ENCODE measurements at places on chromosomes 16 and 17.
A peak's percentile ranks its signal among the peaks of the same experiment; 100 is the strongest.

DNA sequence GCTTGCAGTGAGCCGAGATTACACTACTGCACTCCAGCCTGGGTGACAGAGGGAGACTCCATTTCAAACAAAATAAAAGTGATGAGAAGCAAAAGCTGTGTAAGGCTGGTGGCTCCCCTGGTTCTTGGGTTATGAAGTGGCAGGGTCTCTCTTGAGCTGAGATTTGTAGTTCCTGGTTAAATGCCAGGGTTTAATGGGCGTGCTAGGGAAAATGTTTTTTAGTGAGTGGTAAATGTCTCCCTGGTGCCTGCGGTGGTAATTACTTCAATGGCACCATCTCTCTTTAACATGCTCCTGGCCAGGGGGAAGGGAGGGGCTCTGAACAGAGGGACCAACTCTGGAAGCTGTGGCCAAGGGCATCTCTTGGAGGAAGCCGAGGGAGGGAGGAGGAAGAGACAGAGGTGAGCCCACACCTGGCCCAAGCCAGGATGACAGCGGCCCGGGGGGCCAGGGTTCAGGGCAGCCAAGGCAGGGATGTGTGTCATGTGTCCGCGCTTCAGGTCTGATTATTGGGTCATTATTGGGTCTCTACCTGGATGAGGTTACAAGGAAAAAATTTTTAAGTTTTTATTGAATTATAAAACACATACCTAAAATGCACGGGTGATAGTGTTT is 17.8 kb upstream of the RPL38 start:
- DNase-seq: no peak

GRCh38 chr17:47733047-47733673 is at the start of gene TBX21:
TSS of gene TBX21 (plus strand) at chr17:47733236. CDS start at chr17:47733455, 219 bp downstream.
- DNase-seq: peak; percentile 63

DNA sequence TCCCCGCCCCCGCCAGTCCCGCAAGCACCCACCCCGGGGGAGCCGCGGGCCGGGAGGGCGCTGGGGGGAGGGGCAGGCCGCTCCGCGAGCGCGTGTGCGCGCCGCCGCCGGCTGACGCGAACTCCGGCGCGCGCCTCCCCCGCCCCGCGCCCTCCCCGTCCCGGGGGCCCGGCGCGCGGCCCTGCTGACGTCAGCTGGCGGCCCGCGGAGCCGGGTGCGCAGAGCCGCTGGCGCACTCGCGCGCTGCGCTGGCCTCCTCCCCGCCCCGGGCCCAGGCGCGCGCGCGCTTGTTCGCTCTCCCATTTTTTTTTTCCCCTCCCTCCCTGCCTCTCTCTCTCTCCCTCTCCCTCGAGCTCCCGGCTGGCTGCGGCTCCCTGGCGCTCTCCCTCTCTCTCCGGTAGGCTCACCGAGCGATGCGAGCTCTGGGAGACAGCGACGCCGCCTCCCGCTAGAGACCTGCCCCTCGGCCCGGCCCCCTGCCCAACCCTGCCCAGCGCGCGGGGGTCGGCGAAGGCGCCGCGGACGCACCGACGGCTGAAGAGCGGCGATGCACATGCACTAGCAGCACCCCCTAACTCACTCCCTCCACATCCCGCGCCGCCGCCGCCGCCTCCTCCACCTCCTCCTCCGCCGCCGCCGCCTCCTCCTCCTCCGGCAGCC is at the start of gene GNAO1:
TSS of gene GNAO1 (plus strand) at position 334 of the 660 bp plus-strand sequence. CDS start 747 bp downstream, outside the sequence.
- no peak for DNase-seq

GRCh38 chr17:45146890-45147580 is 1.2 kb upstream of the HEXIM1 start:
- no peak for DNase-seq

GRCh38 chr16:63890081-63890480 is 1231.8 kb downstream of the CDH11 start:
- no peak for DNase-seq

- no peak for DNase-seq
Measured at GRCh38 chr16:85835956-85836705, 36.6 kb downstream of the COX4I1 start.

- no peak for DNase-seq
Measured at GRCh38 chr17:74199306-74200092, 4.0 kb upstream of the RPL38 start.

DNA sequence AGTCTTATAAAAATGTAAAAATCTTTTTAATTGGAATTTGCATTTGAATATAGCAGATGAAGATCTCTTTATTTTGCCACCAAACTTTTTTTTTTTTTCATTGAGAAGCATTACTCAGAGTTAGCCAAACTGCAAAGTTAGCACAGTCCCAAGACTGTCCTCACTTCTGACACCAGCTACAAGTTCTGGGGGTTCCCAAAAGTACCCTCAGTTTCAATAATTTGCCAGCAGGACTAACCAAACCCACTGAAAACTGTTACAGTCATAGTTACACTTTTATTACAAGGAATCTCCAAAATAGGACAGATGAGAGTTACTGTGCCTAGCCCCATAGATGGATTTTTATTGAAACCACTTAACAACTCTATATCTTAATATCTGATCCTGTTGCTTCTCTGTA is 144.1 kb downstream of the CHD9 start:
- DNase-seq: no peak

- DNase-seq: no peak
Measured at GRCh38 chr16:7324321-7324720, 8.3 kb upstream of the RBFOX1 start.

- no peak for DNase-seq
Measured at GRCh38 chr17:44397479-44398440, 8.3 kb upstream of the ITGA2B start.

GRCh38 chr16:82063456-82064082 is 28.5 kb downstream of the HSD17B2 start:
- DNase-seq: no peak

GRCh38 chr17:41523787-41524186 is 4.3 kb downstream of the KRT19 start:
- DNase-seq: no peak

GRCh38 chr17:76867578-76868175 is 527 bp upstream of the MGAT5B start:
- no peak for DNase-seq

- DNase-seq: no peak
Measured at GRCh38 chr17:41545829-41546410, 17.8 kb upstream of the KRT19 start.

DNA sequence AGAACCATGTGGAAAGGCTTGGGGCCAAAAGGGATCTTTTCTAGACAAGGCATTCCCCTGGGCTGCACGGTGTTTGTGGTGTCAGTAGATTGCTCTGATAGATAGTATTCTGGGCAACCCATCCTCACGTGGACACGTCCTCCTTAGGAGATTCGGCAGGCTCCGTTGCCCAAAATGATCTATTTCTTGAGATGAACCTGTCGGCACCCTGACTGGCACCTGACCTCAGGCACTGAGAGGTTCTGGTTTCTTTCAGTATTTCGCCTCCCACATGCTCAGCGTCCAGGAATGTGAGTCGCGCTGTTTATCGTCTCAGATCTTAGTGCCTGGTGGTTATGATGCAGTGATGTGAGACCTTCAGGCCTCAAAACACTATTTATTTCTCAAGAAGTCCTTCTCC is 89.7 kb downstream of the MARCHF10 start:
- DNase-seq: no peak

- DNase-seq: peak; percentile 28
Measured at GRCh38 chr16:53549970-53550690, 47.1 kb upstream of the AKTIP start.

DNA sequence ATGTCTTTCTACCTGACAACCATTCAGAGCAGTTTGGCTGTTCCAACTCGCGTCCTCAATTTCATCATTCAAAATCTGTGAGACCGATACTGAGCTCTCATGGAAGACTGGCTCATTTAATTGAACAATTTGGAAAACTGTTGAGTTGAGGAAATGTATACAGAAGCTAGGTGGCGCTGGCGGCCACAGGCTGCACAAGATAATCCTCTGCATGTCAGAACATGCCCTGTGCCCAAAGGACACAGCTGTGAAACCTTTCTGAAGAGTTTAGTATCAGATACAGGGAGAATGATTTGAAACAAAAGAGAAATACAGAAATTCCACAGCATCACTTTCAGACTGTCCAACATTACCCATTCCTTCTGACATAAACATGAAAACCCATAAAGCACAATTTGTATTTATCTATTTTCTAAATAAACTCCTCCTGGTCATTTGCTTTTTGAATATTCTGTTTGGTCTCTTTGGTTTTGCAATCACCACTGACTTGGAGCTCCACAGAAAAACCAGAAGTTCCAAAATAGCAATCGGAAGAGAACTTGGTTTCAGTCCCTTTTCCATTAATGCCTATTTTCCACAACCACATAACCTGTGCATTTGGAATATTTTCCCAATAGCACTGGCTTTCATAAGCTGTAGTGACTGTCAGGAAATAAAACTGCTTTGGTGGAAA is 192.8 kb downstream of the MAP2K6 start:
- DNase-seq: peak; percentile 18

DNA sequence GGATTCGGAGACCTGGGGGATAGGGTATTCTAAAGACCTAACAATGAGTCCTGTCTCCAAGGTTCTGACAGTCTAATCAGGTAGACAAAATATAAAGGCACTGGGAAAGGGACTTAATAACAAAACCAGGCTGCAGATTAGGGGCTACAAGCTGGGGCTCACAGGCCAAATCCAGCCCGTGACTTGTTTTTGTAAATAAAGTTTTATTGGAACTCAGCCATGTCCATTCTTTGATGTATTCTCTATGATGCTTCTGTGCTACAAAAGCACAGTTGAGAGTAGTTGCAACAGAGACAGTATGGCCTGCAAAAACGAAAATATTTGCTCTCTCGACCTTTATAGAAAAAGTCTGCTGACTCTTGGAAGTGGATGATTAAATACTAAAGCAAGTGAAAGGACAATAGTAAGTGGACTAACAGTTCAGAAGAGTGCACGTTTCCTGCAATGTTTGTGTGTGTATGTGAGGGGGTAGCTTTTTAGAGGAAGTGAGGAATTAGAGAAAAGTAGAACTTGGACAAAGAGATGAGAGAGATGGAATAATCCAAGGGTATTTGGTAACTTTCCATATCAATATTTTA is 115.4 kb upstream of the ZFHX3 start:
- DNase-seq: no peak

- DNase-seq: no peak
Measured at GRCh38 chr16:81624760-81625543, 154.1 kb upstream of the PLCG2 start.

- DNase-seq: no peak
Measured at GRCh38 chr17:61420052-61420451, 20.4 kb downstream of the TBX2 start.

- DNase-seq: no peak
Measured at GRCh38 chr17:74439691-74440567, 8.0 kb downstream of the GPRC5C start.
